Activated naive CD8-positive, alpha-beta T cell treated with anti-CD3 and anti-CD28 coated beads, Interleukin-2, amount 50 U/mL, for 24 hours (primary cell): ENCODE measurements at places on chromosomes 3 and 15.

DNA sequence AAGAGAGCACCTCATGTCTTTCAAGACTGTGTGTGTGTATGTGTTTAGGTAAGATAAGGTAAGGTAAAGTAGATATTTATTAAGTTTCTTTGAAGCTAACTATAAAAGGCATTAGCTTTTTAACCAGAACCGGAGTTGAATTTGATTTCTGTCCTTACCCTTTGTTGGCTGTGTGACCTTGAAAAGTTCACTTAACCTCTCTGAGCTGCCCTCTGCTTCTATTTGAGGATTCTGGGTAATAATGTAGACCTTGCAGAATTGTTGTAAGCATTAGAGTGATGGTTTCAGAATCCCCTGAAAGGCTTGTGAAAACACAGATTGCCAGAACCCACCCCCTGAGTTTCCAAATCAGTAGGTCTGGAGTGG lies 21.6 kb upstream of the SACM1L start:
- H3K4me3 ChIP-seq: no peak overlapping the region
- no peaks in the 10 kb centered on the region for H3K27me3 ChIP-seq
- DNase-seq: no peak
- peaks cover 51% of the 10 kb centered on the region for H3K4me1 ChIP-seq

DNA sequence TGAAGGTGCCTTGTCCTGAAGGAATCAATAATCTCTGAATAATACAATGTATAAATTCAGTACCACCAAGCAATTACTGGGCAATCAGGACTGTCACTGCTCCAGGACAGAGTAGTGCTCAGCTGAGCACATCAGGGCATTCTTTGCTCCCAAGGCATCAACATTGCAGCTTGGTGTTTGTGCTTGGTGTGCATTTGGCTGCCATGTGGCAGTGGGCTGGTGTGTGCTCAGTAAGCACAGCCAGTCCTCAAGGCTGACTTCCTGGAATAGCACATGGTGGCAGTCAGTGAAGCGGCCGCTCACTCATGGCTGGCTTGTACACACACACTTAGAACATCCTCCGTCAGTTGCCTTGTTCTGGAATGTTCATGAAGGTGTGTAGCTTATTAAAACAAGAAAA lies 217.0 kb downstream of the EPHB1 start:
- H3K4me1 ChIP-seq: no peaks in the 10 kb centered on the region
- H3K27ac ChIP-seq: no peak overlapping the region
- no peak for DNase-seq
- H3K27me3 ChIP-seq: no peaks in the 10 kb centered on the region

- peak; percentile 85 for DNase-seq
- peaks cover 11% of the 10 kb centered on the region for H3K4me1 ChIP-seq
- peaks cover 38% of the 10 kb centered on the region for H3K27me3 ChIP-seq
- no peak overlapping the region for H3K27ac ChIP-seq
- no peaks in the 10 kb centered on the region for H3K36me3 ChIP-seq
Measured at GRCh38 chr15:40279437-40280141, 3.3 kb downstream of the ANKRD63 start.

DNA sequence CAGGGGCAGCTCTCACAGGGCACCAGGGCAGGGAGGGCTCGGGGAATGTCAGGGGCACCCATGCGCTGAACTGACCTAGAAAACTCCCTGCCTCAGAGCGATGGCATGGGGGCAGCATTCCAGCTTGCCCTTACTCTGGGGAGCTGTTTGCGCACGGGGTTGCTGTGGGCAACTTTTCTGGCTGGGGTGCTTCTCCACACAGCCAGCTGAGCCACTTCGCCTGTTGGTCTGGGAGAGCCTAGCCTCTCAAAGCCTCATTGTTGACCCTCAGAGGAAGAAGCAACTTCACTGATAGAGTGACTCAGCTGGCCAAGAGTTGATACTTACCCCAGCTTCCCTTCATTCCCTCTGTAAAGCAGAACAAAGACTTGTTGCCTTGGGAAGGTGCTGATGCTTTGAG lies 42.6 kb upstream of the MRPS22 start:
- H3K4me3 ChIP-seq: no peak overlapping the region
- no peaks in the 10 kb centered on the region for H3K36me3 ChIP-seq
- no peaks in the 10 kb centered on the region for H3K27me3 ChIP-seq
- no peaks in the 10 kb centered on the region for H3K4me1 ChIP-seq
- no peak for DNase-seq

DNA sequence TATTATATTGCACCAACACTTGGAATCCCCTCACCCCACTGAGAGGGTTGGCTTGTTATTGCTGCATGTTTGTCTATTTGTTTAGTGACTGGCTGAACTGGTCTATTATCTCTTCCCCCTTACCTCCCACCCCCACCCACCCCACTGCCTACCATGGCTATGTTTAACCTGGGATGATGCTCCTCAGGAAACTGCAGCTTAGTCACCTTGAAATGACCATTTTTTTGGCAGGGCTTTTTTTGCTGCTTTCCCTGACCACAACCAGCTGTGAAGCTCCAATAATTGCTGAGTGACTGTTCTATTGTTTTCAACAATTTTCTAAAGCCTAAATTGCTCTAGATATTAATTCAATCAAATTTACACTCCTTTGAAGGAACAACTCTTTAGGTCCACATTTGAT lies 137.9 kb upstream of the CADM2 start:
- H3K27me3 ChIP-seq: no peaks in the 10 kb centered on the region
- H3K27ac ChIP-seq: no peak overlapping the region
- DNase-seq: no peak

GRCh38 chr15:44183363-44183762 lies 11.7 kb downstream of the FRMD5 start:
- H3K27ac ChIP-seq: no peak overlapping the region
- H3K4me1 ChIP-seq: no peaks in the 10 kb centered on the region
- H3K4me3 ChIP-seq: no peak overlapping the region
- no peak for DNase-seq
- H3K27me3 ChIP-seq: peaks cover 6% of the 10 kb centered on the region

- H3K4me1 ChIP-seq: no peaks in the 10 kb centered on the region
- H3K4me3 ChIP-seq: no peak overlapping the region
- no peak overlapping the region for H3K27ac ChIP-seq
- no peaks in the 10 kb centered on the region for H3K36me3 ChIP-seq
- DNase-seq: no peak
- H3K27me3 ChIP-seq: peaks cover 2% of the 10 kb centered on the region
Measured at GRCh38 chr3:18044971-18045880, 302.8 kb upstream of the TBC1D5 start.

DNA sequence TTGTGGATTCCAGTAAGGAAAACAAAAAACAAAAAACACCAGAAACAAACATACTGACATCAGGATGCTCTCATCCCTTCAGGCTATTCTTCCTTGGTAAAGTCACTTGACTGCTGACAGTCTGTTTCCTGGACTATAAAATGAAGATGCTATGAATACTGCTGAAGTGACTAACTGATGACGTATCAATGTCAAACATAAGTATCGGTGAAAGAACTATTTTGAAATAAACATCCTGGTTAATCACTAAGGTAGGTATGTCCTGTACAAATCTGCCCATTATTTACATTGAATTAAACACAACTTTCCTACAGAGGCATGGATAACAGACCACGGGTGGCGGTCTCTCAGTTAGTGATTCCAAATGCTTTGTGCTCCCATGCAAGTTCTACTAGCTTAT lies 45.9 kb downstream of the CHAC1 start:
- no peaks in the 10 kb centered on the region for H3K4me1 ChIP-seq
- DNase-seq: no peak
- H3K4me3 ChIP-seq: no peak overlapping the region
- H3K36me3 ChIP-seq: peaks cover 40% of the 10 kb centered on the region

- no peaks in the 10 kb centered on the region for H3K27me3 ChIP-seq
- no peak for DNase-seq
- no peak overlapping the region for H3K4me3 ChIP-seq
Measured at GRCh38 chr3:6504347-6504746, 356.6 kb upstream of the GRM7 start.

DNA sequence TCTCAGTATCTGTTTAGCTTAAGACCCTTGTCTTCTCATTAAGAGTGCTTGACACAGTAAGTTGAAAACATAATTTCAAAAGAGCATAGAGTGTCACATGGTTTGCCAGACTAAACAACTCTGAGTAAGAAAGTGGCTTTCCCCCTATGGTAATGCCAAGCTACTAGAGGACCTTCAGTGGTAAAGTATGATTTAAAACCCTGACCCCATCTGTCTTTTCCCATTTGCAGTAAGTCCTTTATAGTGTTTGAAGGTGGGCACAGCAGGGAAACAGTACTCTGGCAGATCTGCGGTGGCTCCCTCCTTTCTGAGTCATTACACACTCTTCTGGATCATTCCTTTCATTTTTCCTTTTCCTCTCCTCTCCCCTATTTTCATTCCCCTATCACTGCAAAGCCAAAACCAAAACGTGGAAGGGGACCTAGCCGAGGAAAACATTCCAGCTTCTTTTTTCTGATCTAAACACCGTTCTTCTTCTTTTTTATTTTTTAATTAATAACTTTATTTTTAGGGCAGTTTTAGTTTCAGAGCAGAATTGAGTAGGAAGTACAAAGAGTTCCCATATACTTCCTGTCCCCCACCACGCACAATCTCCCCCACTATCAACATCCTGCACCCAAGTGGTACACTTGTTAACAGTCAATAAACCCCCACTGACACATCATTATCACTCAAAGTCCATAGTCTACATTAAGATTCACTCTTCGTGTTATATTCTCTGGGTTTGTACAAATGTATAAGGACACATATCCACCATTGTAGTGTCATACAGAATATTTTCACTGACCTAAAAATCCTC lies 74.7 kb downstream of the PPARG start:
- H3K36me3 ChIP-seq: no peaks in the 10 kb centered on the region
- H3K4me3 ChIP-seq: no peak overlapping the region
- no peaks in the 10 kb centered on the region for H3K27me3 ChIP-seq
- H3K27ac ChIP-seq: no peak overlapping the region
- no peak for DNase-seq

GRCh38 chr15:100694381-100695021 lies 92.1 kb downstream of the ASB7 start:
- DNase-seq: no peak
- H3K4me1 ChIP-seq: no peaks in the 10 kb centered on the region
- H3K4me3 ChIP-seq: no peak overlapping the region
- H3K27ac ChIP-seq: no peak overlapping the region
- H3K27me3 ChIP-seq: peaks cover 20% of the 10 kb centered on the region

DNA sequence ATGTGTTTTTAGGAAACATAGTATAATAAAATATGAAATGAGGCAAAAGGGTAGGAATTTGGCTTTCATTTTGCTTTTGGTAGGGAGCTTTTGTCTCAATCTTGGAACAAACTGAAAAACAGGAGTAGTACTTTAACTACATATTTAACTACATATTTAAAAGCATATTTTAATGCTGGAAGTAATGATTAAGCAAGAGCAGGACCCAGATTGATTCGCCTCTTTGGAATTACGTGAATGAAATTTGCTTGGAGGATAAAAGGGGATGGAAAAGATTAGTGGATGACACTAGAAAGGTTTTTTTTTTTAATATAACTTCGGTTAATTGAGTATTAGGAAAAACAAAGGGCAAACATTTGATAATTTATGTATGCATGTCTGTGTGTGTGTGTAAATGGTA lies 11.2 kb upstream of the TMEM212 start:
- H3K27me3 ChIP-seq: peaks cover 21% of the 10 kb centered on the region
- no peaks in the 10 kb centered on the region for H3K36me3 ChIP-seq
- H3K27ac ChIP-seq: no peak overlapping the region
- H3K4me3 ChIP-seq: no peak overlapping the region
- peaks cover 11% of the 10 kb centered on the region for H3K4me1 ChIP-seq
- no peak for DNase-seq

DNA sequence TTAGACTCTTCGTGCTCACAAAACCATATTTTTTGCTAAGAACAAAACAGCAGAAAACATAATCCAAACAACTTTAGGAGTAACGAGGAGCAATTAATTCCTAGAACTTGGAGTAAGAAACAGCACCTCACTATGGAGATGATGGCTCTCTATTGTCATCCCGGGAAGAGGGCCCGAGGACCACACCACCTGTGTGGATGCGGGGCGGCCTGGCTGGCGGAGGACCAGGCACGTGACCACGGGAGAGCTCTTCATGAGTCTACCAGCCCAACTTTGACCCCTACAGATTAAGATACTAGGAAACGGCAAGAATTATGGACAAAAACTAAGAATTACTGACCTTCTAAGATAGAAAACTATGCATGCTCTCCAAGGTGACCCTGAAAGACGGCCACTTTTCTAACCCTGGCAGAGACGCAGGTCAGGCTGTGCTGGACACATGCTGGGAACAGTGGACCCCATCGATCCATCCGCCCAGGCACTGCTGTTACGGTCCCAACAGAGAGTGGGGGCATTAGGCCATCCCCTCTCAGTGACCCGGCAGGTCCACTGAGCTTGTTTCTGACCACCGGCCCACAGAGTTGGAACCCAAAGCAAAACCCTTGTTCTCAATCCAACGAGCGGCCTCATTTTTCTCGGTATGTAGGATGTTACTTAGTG lies 13.1 kb upstream of the OCA2 start:
- peaks cover 4% of the 10 kb centered on the region for H3K4me1 ChIP-seq
- H3K36me3 ChIP-seq: peaks cover 20% of the 10 kb centered on the region
- no peak overlapping the region for H3K27ac ChIP-seq
- H3K4me3 ChIP-seq: no peak overlapping the region
- peaks cover 6% of the 10 kb centered on the region for H3K27me3 ChIP-seq

DNA sequence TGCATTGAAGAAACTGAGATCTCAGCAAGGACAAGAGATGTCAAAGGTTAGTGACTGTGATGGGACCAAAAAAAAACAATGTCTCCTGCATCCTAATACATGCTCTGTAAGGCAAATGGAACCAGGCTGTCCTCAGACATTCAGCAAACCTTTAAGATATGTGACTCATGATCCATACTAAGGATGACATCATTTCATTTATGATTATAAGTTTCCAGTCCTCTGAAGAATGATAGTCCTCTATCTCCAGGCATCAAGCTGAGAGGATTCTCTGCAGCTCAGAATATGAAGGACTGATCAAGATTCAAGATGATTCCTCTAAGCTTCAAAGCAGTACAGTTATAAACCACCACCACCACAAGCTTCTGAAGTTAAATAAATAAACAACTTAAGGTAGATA lies 47.6 kb downstream of the SSR3 start:
- H3K27ac ChIP-seq: no peak overlapping the region
- no peak for DNase-seq
- H3K36me3 ChIP-seq: no peaks in the 10 kb centered on the region
- H3K4me1 ChIP-seq: peaks cover 4% of the 10 kb centered on the region
- no peak overlapping the region for H3K4me3 ChIP-seq
- H3K27me3 ChIP-seq: peaks cover 6% of the 10 kb centered on the region

GRCh38 chr15:68635141-68635540 lies 56.3 kb downstream of the CORO2B start:
- H3K27ac ChIP-seq: no peak overlapping the region
- DNase-seq: no peak
- no peaks in the 10 kb centered on the region for H3K36me3 ChIP-seq
- no peaks in the 10 kb centered on the region for H3K27me3 ChIP-seq

- no peak overlapping the region for H3K27ac ChIP-seq
- H3K4me1 ChIP-seq: no peaks in the 10 kb centered on the region
- peaks cover 3% of the 10 kb centered on the region for H3K27me3 ChIP-seq
Measured at GRCh38 chr3:157888040-157888439, 218.2 kb downstream of the SHOX2 start.

GRCh38 chr15:78071383-78071782 lies 6.1 kb downstream of the TBC1D2B start:
- peaks cover 44% of the 10 kb centered on the region for H3K4me1 ChIP-seq
- no peak for DNase-seq
- H3K36me3 ChIP-seq: no peaks in the 10 kb centered on the region
- H3K4me3 ChIP-seq: no peak overlapping the region

GRCh38 chr3:150147776-150148175 lies 177.1 kb upstream of the PFN2 start:
- no peak for DNase-seq
- H3K27me3 ChIP-seq: peaks cover 25% of the 10 kb centered on the region
- no peak overlapping the region for H3K27ac ChIP-seq
- H3K4me1 ChIP-seq: peaks cover 6% of the 10 kb centered on the region
- H3K36me3 ChIP-seq: no peaks in the 10 kb centered on the region
- no peak overlapping the region for H3K4me3 ChIP-seq

- H3K27me3 ChIP-seq: no peaks in the 10 kb centered on the region
- H3K4me3 ChIP-seq: no peak overlapping the region
- DNase-seq: no peak
- H3K4me1 ChIP-seq: peaks cover 12% of the 10 kb centered on the region
- no peak overlapping the region for H3K27ac ChIP-seq
Measured at GRCh38 chr3:114756506-114757279, 390.4 kb downstream of the ZBTB20 start.
